ENCODE measurements at places on chromosomes 11 and 22.

DNA sequence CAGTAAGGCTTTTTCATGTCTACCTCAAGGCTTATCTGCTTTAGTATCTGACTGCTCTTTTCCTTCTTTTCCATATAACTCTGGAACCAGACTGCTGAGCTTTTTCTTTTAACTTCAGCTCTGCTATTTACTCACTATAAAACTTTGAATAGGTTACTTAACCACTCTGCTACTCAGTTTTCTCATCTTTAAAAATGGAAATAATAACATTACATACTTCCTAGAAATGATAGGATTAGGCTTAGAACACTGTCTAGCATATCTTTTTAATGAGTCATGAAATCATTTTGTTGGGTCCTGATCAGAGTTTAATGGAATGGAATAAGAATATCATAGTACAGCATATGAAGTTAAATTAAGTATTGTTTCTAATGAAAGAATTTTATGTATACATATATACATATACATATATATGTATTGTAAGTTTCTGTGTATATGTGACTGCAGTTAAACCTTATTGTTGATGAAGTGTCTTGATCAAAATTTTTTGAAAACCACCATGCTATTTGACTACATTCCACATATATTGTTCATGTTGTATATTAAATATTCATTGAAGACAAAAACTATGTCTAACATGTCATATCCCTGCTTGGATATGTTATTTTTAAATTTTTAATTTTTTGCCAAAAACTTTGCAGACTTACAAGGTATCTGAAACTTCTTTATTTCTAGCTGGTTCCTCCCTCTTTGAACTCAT is 120.2 kb downstream of the METTL15 start:
- no peak for DNase-seq

GRCh38 chr11:132310390-132311375 is 940.3 kb downstream of the NTM start:
- DNase-seq, result no peak

GRCh38 chr22:27948569-27948968 is 29.5 kb upstream of the PITPNB start:
- no peak for DNase-seq

DNA sequence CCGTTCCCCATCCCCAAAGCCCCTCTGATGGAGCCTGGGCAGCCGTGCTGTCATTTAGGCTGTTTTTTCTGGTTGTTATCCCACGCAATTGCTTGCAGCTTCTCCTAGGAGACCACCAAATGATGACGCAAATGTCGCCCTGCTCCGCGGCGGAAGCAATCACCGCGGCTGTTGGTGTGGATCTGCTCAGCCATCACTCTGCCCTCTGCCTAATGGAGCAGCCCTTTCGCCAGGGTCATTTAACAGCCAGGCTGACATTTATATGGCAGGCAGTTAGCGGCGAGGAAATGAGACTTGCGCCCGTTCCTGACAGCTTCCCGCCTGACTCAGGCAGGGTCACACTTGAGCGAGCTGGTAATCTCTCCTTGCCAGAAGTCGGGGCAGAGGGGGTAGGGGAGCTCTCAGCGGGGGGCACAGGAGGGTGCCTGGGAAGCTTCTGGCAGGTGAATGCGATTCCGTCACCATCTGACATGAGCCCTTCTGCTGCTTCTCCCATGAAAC is 97.9 kb upstream of the RTL6 start:
- DNase-seq, result peak; percentile 54

GRCh38 chr22:48188231-48188721 is 1425.8 kb downstream of the TBC1D22A start:
- DNase-seq, result no peak

DNA sequence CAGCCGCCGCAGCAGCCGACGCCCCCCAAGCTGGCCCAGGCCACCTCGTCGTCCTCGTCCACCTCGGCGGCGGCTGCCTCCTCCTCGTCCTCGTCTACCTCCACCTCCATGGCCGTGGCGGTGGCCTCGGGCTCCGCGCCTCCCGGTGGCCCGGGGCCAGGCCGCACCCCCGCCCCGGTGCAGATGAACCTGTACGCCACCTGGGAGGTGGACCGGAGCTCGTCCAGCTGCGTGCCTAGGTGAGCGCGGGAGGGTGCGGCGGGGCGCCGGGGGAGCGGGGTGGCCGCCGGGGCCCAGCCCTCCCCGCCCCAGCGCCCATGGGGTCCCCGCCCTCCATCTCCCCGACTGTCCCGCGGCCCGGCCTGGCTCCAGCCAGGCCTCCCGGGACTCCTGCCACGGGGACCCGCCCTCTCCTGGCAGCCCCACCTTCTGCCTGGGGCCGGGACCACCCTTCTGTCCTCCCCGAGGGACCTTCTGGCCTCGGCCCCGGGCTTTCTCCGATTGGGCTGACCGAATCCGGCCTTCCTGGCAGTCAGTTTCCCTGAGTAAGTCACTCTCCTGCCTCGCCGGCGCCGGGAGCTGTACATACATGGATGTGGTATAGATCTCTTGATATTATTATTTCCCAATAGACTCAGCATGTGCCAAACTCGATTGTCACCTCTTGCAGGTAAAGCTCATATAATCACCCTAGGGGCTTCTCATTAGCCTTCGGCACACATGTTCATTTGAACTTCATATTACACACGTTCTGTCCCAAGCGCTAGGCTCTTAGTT is 720 bp downstream of the PACS1 start:
- DNase-seq, result no peak

GRCh38 chr11:125173556-125173955 is 9.0 kb downstream of the PKNOX2 start:
- no peak for DNase-seq

DNA sequence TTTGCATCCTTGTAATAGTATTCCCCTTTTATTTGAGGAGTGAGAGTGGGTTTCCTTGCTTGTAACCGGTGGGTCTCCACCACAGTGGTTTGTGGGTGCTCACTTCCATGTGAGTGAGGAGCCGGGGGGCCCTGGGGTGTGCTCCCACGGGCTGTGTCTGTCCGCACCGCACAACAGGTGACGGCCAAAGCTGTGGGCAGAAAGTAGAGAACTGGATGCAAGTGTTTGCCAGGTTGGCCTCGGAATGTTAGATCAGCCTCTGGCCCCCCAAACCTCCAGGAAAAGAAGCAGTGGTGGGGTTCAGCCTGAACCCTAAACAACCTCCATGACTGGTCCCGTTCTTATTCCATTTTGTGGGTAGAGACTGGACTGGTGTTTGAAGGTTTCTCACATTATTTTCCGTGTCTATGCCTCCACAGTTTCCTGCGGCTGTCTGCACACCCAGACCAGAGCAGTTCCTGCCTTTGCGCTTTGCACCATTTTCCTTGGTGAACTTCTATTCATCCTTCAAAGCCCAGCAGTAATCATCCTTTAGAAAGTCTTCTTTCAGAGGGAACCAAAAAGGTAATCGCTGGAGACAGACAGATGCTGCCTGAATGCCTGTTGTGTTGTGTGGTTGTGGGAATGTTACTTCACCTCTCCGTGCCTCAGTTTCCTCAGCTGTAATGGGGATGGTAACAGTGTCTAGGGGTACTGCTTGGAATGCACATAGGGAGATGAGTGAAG is 77.2 kb downstream of the MYEOV start:
- DNase-seq, result no peak

DNA sequence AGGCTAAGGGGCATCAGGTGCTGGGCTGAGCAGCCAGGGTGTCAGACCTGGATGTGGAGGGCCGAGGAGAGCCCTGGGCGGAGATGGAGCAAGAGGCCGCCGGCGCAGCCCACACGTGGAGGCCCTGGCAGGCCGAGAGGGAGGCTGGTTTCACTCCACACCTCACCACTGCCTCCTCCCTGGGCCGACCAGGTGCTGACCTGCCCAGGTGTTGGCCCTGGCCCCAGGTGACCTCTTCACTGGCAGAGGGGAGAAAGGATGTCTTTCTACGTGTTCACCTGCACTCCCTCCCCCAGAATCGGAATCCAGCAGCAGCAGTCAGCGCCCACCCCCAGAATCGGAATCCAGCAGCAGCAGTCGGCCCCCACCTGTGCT is 781 bp downstream of the ANO9 start:
- no peak for DNase-seq

DNA sequence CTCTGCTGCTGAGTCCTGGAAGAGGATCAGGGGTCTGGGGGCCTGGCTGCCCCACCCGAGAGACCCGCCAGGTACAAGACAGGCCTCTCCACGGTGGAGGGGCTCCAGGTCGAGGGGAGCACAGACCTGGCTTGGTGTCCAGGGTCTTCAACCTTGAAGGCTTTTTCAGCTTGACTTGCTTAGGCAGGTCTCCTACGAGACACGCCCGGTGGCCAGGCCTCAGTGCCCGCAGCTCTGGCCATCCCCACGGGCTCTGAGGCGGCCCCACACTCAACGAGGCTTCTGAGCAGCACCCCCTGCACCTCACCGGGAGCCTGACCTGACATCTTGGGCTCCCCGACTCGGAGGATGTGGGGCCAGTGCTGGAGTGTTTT is 6.6 kb upstream of the PLXNB2 start:
- no peak for DNase-seq

DNA sequence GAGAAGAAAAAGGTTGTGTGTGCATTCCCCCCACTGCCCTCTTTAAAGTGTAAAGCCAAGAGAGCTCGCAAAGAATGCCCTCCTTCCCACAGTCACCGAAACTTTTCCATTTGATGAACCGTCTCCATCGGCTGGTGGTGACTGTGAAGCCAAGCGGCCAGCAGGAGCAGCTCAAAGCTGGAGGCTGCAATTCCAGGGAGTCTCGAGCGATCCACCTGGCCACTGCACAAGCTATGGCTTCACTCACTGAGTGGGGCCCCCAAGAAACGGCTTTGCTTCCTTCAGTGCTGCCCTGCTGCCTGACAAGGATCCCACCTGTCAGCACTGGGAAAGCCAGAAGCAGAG is 117.7 kb downstream of the ABTB2 start:
- DNase-seq, result no peak

DNA sequence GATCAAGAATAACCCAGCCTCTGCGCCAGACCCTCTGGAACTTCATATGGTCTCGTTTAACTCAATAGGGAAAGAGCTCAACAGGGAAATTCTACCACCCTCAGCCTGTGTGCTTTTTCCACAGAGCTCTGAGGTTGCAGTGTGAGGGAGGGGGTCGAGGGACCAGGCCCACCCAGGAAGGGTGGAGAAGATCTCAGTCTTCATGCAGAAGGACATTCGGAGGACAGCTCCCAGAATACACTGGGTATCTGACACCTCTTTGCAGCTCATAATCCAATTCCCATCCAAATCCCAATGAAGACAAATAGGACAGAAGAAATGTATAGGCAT is 56.6 kb downstream of the ST14 start:
- no peak for DNase-seq

DNA sequence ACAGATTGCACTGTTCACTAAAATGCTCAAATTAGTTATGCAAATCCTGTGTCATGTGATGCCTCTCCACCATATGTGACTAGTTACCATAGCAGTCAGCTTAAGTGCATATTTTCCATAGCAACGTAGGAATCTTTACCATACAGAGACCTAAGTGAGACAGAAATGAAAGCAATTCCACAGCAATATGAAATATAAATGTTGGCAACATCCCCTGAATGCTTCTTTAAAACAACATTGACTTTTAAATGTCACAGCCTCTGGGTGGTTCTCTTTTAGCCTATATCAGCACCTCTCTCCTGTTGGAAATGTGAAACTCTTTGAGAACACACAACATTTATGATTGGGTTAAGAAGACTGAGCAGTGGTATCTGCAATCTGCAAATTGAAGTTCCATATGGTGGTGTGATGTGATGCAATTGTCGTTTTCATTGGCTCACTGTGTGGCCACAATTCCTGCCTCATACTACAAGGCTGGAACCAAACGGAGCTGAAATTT is 814.6 kb downstream of the DLG2 start:
- no peak for DNase-seq

DNA sequence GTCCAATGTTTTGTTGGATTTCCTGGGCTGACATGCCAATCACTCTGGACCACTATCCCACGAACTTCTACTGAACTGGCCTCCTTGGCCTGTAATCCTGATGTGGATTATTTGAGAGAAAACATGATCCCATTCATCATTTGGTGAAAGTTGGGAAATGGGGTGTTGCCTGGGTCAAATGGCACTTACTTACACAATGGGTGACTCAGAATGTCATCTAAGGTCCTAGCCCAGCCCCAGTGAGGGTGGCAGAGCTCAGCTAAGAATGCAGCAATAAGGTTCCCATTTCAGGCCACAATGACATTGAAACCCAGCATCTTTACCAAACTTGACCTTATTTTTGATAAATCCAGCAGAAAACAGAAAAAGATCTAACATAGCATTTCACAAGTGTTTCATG is 8.0 kb upstream of the DSCAML1 start:
- DNase-seq, result peak; percentile 59

DNA sequence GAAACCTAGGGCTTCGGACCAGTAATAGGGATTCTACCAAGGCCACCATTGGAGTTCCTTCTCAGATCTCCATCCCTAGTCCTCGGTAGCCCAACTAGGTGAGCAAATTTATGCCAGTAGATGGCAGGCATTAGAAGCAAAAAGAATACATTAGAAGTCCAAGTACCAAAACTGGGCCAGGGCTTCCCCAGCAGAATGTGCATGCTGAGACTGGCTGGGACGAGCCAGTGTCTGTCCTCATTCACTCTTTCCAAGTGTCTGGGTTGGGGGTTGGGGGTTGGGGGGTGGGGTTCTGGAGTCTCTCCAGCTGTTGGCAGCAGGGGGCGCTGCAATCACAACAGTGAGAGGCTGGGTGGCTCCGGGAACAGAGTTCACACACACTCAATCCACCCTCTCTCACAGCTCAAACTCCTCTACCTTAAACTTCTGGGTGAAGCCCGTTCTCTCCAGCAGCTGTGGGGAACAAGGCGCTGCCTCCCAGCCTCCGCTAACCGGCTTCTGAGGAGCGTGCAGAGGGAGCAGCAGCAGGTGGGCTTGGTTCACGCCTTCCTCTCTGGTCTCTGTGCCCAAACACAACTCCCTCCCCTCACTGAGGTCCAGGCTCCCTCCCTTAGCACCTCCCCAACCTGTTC is 57.5 kb downstream of the BTG4 start:
- peak; percentile 15 for DNase-seq

GRCh38 chr22:31945971-31946680 is 1.8 kb downstream of the YWHAH start:
- no peak for DNase-seq

DNA sequence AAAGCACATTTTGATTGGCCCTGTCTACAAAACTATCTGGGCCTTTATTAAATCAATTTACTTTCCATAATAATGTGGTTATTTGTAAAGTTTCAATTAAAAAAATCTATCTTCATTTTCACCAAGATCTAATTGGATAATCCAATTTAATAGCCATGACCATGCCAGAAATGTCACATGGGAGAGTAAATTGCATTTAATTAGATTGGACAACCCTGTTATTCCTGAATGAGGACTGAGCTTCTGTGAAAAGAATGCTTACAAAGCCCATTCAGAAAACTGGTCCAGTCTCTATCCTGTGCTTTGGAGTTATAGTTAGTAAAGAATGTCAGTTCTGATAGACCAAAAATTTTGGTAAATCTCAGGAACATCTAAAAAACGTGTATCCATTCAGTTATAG is 541.9 kb upstream of the ANO5 start:
- DNase-seq, result no peak

DNA sequence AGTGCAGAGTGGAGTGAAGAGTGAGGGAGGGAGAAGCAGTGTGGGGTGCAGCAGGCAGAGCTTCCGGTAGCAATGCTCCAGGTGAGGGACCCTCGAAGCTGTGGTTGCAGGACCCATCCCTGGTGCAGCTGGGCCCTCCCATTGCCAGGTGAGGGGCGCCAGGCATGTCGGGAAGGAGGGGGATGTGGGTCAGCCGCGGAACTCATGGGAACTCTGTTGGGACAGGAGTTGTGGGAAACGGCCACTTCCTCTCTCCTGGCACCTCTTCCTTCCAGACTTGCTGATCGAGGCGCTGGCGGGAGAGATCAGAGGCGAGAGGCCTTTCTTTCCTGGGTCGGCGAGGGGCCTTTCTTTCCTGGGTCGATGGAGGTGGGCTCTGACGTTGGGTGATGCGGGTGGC is 48.5 kb downstream of the TPCN2 start:
- DNase-seq, result no peak

Measured in renal cortical epithelial cell (primary cell).